ENCODE measurements at places on chromosomes 13 and 19.

- DNase-seq = no peak
Observed at GRCh38 chr13:110242615-110243014, 64.3 kb downstream of the COL4A1 start.

DNA sequence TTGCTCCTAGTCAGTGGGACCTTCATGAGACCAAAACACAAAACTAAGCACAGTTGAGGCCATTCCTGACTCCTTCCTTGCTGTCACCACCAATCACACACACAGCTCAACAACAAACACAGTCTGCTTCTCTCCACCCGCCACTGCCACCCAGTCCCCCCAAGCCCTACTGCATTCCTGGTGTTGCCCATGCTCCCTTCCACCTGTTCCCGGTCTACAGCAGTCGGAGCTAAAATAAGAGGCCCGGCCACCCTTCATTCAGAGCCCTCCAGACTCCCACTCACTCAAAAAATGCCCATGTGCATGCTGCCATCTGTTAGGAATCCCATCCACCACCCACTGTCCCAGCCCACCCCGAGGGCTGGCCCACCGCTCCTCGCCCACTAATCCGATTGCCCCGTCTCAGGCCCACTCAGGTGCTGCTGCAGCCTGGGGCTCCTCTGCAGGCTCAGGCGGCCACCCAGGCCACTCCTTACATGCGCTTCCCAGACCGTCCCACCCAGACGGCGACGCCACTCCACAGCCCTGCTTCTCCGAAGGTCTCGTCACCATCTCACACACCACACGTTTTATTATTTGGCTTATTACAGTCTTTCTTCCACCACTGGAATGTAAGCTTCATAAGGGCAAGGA lies 127.6 kb downstream of the RNF17 start:
- no peak for DNase-seq

- DNase-seq = no peak
Observed at GRCh38 chr13:76822698-76823267, 63.4 kb downstream of the KCTD12 start.

DNA sequence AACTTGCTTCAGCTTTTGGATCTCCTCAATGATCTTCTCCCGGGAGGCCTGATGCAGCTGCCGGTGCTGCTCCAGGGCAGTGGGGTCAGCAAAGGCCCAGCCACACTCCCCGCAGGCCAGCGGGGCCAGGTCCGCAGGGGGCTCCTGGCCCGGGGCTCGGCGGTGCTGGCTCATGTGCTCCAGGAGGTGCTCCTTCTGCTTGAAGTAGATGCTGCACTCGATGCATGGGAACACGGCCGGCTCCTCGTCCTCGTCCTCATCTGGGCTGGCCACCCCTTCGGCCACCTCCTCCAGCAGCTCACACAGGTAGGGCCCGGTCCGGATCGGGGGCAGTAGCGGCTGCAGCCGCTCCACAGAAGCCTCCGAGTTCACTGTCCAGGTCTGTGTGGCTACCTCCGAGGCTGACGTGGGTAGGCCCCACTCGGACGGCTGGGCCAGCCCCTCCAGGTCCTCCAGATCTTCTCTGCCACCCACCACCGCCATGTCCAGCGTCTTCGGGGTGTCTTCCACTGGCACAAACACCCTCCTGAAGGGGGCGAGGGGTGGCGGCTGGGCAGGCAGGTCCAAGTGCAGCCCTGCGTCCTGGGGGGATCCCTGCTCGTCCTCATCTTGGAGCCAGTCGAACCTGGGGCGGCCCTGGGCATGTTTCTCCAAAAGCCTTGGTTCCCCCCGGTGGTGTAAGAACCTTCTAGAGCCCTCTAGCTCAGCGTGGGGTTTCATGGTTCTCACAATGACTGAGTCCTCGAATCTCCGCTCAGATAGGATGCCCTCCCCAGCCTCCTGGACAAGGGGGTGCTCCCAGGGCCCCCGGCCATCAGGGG lies 9.7 kb downstream of the WIZ start:
- DNase-seq = no peak

DNA sequence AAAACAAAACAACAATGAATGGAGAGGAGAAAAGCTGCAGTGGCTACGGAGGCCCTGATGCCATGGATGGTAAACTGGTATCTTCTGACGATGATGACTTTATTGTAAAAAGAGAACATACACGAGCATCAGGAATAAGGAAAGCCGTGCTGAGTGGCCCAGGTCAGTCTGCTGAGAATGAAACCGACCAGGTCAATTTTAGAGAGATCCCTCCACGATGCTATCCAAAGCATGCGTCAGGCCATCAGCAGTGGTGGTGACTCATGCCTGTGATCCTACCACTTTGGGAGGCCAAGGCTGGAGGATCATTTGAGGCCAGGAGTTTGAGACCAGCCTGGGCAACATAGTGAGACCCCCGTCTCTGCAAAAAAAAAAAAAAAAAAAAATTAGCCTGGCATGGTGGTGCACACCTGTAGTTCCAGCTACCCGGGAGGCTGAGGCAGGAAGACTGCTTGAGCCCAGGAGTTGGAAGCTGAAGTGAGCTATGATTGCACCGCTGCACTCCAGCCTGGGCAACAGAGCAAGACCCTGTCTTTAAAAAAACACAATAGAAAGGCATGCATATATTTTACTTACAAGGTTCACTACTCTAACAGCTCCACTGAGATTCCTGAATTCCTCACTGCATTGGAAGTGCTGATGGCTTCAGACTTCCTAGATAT lies 62.3 kb downstream of the GADD45B start:
- DNase-seq = no peak

DNA sequence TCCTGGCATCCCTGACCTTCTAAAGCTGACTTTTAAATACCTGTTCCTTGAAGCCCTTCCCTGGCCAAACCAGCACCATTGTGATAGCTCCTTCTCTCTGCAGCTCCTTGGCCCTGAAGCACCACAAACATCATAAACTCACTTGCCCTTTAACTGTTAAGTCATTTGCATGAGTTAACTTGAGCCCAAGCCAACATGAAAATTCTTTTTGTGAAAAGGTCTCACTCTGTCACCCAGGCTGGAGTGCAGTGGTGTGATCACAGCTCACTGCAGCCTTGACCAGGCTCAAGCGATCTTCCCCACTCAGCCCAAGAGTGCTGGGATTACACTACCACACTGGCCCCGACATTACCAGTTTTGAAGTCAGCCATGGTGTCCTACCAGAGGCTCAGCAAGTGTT lies 87.8 kb downstream of the ZIC5 start:
- no peak for DNase-seq

GRCh38 chr13:32025730-32026129 lies 5.8 kb upstream of the FRY start:
- no peak for DNase-seq

GRCh38 chr19:19997656-19998268 lies 41.5 kb downstream of the ZNF682 start:
- DNase-seq = no peak

GRCh38 chr19:53982611-53983010 lies 8.8 kb upstream of the CACNG6 start:
- DNase-seq = no peak

GRCh38 chr19:15280048-15280725 lies 47.9 kb upstream of the EPHX3 start:
- DNase-seq = no peak

GRCh38 chr13:45846681-45847080 lies 4.9 kb downstream of the SIAH3 start:
- DNase-seq = no peak

GRCh38 chr13:52980695-52981094 lies 47.9 kb upstream of the OLFM4 start:
- DNase-seq = no peak

DNA sequence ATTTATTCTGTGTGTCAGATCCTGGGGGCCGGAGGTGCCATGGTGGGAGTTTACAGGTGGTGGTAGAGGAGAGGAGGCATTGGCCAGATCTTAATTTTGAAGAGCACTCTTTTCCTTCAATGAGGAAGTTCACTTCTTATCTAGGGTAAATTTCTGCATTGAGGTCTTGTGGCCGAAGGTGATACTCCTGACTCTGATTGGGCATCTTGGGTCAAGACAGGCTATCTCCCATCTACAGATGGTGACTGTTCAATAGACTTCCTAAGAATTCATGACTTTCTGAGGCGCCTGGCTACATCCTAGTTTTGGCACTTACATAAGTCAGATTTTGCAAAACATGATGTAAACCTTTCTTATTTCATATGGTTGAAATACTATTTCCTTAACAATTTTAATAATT lies 135.2 kb downstream of the SUCLA2 start:
- no peak for DNase-seq

DNA sequence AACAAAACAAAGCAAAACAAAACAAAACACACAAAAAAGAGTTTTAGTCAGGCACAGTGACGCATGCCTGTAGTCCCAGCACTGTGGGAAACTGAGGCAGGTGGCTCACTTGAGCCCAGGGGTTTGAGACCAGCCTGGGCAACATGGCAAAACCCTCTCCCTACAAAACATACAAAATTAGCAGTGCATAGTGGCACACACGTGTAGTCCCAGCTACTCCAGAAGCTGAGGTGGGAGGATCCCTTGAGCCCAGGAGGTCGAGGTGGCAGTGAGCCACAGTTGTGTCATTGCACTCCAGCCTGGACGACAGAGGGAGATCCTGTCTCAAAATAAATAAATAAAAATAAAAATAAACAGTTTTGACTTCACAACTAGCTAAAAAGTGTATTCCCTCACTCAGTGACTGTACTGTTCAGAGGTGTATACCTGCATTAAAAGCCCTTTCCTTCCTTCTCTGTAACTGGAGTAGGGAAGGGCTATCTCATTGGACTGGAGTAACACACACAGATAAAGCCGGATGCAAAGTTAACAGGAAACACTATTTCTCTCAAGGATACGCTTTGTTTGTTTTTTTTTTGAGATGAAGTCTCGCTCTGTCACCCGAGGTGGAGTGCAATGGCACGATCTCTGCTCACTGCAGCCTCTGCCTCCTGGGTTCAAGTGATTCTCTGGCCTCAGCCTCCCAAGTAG lies 3.7 kb upstream of the BAX start:
- no peak for DNase-seq

- no peak for DNase-seq
Observed at GRCh38 chr13:104784891-104785290, 1718.7 kb upstream of the SLC10A2 start.

DNA sequence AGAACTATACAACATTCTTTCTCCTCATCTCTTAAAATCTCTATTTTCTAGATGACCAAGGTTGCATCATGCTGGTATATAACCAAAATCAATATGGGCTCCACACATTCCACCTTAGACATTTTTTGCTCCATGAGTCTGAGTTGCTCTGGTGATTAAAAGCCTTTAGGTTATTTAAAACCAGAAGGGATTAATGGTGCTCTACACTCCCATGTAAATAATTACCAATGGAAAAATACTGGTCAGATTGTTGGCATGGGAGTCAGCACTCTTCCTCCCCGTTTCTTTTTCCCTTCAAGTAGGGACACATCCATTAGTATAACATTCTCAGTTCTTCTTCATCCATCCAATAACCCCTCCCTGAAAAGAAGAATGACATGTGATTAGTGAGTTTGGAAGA lies 747.7 kb downstream of the PCDH17 start:
- no peak for DNase-seq

GRCh38 chr19:49894011-49894664 lies 2.5 kb downstream of the IL4I1 start:
- no peak for DNase-seq

GRCh38 chr13:23020246-23020843 lies 160.4 kb upstream of the SGCG start:
- no peak for DNase-seq

DNA sequence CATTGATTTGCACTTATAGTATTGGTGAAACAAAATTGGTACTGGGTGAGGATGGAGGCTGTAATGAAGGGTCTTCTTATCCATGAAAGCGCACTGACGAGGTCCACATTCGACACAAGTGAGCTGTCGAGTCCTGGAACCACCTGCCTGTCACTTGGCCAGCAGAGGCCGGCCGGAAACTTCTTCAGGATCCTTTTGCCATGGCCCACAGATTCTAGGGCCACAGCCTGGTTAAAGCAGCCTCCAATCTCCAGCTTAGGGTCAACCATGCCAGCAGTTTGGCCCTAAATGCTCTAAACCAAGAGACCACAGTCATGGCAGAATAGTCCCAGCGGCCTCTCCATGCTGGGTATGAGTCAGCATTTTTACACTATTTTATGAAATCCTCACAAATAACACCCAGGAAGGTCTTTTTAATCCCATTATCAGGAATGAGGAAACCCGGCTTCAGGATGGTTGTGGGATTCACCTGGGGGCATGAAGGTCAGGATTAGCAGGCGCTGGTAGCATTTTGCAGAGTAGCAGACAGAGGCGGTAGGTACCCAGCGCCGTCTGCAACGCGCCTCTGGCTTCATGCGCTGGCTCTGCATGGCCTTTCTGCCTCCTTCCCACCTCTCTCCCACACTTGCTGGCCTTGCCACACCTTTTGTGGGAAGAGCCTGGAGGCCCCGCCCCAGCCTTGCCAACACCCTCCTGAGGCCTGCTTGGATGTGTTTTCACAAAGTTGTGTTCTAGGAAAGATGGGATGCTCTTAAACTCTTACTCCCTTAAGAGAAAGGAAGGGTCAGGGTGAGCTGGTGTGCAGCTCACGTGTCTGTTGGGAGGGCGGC lies 15.2 kb downstream of the GAS6 start:
- DNase-seq = no peak

DNA sequence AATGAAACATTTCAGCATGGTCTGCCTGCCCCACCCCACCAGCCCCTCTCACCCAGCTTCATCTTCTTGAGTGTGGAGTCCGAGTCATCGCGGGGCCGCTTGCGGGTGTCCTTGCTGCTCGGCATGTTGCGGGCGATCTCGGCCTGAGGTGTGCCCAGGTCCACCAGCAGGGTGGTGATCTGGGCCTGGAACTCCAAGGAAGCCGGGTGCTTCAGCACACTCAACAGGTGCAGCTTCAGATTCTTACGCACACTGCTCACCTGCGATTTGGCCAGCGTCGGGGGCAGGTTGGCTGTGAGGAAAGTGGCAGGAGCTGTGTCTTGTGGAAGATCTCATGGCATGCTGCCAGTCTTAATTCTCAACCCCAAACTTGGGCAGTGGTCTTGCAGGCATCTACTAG lies 20.7 kb downstream of the SYMPK start:
- no peak for DNase-seq

DNA sequence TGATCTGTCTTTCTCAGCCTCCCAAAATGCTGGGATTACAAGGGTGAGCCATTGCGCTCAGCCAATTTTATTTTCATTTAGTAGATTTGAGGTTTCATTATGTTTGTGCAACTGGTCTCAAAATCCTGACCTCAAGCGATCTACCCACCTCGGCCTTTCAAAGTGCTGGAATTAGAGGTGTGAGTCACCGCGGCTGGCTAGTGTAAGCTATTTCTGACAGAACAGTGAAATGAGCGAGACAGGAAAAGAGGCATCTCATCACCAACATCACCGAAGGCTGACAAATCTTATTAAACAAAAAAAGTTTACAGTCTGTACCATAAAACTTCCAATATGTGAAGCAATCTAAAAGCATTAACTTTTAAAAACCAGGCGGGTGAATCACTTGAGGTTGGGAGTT lies 12.2 kb upstream of the ZNF888 start:
- no peak for DNase-seq

- no peak for DNase-seq
Observed at GRCh38 chr19:1259206-1259875, 9.8 kb upstream of the CIRBP start.

DNA sequence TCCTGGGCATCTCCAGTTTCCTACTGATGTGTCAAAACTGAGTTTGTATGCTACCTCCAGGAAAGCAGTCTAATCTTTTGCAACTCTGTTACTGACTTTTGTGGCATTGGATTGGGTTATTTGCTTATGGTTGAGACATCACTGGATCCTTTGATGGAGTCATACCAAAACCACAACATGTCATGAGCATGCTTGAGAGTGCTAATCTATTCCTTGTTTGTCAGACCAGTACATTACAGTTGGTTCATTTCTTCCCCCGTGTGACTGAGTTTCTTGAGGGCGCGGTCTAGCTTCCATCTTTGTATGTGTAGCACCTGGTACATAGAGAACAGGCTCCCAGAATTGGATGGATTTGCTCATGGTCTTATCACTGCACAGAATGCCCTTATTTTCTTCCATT lies 43.2 kb downstream of the SUGT1 start:
- no peak for DNase-seq

Data from GOT3 (cell line).